Stromal cell of bone marrow (primary cell): ENCODE measurements at places on chromosomes 2 and 18.

- DNase-seq, result peak; percentile 29
These were observed 53.1 kb downstream of the FIGN start for GRCh38 chr2:163682695-163683094.

- no peak for DNase-seq
These were observed 129.9 kb upstream of the CHST9 start for GRCh38 chr18:27314996-27315395.

- DNase-seq, result no peak
These were observed 79.8 kb upstream of the NOSTRIN start for GRCh38 chr2:168722592-168722991.

- no peak for DNase-seq
These were observed 37.9 kb downstream of the FBLN7 start for GRCh38 chr2:112175958-112176573.

- no peak for DNase-seq
These were observed 32.4 kb upstream of the ACTR3 start for GRCh38 chr2:113857464-113857863.

GRCh38 chr2:234998404-234999211 lies 46.8 kb downstream of the SH3BP4 start:
- DNase-seq, result no peak

- DNase-seq, result no peak
These were observed 30.3 kb upstream of the SEC11C start for GRCh38 chr18:59109375-59109774.

DNA sequence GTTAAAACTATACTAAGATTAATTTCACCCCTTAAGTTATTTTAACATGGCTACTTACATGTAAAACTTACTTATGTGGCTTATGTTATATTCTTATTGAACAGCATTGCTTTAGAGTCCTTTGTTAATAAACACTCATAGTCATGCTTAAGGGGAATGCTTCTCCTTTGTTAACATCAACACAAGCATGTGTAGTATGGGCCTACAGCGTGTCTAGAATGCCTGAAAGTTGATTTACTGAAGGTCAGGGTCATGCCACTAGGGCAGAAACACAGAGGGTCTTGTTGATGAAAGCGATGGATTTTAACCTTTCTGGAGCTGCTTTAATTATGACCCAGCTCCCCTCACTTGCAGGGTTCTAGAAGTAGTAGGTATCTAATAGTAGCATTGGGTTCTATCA lies 159.8 kb upstream of the DLX2 start:
- DNase-seq, result no peak

DNA sequence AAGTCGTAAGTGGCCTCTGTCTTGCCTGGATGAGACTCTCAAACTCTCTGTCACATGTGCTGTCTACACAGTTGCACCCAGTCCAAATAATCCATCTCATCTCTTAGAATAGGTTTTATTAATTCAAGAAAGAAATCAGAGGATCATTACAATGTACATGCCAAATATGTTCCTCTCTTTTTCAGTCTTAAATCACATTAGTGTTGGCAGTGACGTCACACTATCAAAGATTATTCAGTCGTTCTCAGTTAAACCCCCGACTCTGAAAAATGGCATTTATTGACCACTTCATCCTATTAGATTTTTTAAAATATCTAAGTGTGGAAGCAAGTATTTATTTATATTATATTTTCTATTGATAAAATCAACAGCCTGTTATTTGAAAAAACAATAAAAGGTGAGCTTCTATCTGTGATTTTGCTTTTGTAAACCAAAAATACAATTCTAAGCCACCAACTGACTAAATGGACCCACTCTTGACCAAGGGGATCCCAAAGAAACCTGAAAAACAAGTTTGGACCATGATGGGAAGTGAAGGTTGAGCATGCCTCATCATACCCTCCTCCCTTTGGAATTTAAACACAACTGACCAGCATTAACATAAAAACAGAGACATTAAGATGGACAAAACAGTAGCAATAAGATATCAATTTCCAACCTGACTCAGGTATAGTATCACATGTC lies 1894.4 kb upstream of the LRRTM1 start:
- no peak for DNase-seq

GRCh38 chr2:79640001-79640400 lies 127.2 kb downstream of the CTNNA2 start:
- no peak for DNase-seq

GRCh38 chr2:69190743-69191404 lies 177.9 kb downstream of the ANTXR1 start:
- DNase-seq, result no peak

GRCh38 chr2:208033701-208034502 lies 8.6 kb upstream of the PLEKHM3 start:
- DNase-seq, result no peak

DNA sequence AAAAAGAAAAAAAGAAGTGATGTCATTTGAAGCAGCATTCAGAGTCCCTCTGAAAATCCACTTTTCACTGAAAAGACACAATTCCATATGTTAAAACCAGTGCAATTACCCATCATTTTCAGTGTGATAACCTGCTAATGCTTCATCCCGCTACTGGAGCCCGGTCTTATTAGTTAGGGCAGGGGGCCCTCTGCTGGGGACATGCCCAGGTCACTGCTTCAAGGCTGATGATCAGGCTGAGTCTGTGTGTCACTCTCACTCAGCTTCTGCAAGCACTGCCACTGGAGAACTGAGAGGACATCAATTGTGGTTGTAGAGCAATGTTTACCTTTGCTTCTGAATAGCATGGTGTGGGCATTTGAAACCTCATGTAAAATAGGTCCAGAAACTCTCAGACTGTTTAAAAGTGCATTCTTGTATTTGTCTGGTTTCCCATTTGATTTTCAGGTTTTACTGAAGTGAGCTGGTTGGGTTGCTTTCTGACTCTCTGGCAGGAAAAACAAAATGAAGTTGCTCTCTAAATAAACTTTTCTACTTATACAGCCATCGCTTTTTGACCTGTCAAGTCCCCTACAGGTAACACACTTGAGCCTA lies 49.2 kb upstream of the NXPH2 start:
- DNase-seq, result no peak

- peak; percentile 6 for DNase-seq
These were observed 68.0 kb downstream of the FAM124B start for GRCh38 chr2:224333726-224334482.

DNA sequence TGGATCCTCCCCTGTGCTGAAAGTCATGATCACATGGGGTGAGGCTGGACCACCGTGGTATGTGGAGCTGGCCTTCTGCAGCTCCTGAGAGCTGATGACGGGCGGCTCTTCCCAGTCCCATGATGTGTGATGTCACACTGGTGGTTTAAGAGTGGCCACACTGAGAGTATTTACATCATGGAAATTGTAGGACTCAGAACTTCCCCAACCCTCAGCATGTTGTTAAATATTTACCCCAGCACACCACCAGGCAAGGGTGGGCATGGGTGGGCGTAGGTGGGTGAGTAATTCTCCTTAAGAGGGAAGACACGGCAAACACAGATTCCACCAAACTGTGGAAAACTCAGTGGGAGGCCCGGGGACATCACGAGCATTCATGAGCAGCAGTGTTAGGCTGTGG lies 106.8 kb downstream of the ALPK2 start:
- no peak for DNase-seq

GRCh38 chr2:109316091-109316490 lies 187.1 kb downstream of the SH3RF3 start:
- DNase-seq, result no peak

DNA sequence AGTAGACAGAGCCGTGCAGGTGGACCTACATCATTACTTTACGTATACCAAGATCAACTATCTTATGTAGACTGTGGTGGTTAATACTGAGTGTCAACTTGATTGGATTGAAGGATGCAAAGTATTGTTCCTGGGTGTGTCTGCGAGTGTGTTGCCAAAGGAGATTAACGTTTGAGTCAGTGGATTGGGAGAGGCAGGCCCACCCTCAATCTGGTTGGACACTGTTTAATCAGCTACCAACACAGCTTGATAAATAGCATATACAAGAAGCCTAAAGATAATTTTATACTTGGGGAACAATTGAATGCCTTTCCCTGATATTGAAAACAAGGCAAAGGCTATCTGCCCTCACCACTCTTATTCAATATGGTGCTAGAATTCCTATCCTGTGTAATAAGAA lies 604.2 kb upstream of the ZEB2 start:
- DNase-seq, result no peak

GRCh38 chr2:234835738-234836137 lies 116.1 kb upstream of the SH3BP4 start:
- DNase-seq, result no peak

DNA sequence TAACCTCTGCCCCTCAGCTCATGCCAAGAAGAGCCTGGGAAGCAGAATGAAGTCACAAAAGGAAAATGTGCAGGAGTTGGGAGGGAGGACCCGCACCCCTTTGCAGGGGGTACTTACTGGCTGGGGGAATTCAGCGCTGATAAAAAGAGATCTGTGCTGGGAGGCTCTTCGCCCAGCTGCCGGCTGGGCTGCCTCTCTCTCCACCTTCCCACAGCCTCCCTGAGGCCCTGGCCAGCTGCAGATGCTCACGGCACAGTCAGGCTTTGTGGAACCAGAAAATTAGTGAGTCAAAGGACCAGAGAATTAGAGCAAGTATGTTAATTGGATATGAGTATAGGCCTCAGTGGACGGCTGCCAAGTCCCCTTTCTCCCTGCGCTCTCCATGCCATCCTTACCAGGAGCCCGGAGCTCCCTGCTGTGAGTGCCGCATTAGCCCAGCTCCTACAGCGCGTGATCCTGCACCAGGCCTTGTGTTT lies 181.7 kb upstream of the SH3BP4 start:
- DNase-seq, result no peak

DNA sequence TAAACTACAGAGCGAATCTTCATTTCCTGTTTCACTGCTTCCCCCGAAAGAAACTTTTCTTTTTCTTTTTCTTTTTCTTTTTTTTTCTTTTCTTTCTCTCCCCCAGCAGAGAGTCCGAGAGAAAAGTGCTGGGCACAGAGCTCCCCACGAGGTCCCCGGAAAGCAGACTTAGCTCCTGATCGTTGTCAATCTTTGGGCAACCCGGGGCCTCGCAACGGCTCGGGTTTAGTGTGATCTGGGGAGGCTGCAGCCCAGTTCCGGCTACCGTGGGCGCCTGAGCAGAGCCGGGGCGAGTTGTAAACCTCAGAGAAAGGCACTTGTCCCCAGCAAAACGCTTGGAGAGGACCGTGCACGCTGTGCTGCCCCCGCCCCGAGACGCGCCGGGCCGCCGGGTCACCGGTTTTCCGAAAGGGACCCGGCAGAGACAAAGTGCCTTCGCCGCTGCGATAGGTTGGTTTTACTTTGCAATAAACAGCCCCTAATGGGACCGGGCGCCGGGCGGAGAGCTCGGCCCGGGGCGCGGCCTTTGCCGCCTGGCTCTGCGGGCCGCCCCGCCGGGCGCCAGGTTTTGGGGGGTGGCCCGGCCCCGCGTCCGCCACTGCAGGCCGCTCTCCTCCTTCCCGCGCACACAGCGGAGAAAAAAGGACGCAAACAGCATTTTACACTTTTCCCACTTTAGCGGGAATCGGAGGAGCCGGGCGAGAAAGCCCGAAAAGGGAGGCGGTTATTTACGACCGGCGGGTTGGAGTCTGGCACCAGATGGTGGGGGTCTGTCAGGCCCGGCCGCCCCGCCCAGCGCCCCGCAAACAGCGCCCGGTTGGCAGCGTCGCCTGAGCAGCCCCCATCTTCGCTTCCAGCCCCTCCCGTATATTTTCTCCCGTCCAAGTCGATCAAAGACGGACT lies 136.0 kb downstream of the INSIG2 start:
- no peak for DNase-seq

DNA sequence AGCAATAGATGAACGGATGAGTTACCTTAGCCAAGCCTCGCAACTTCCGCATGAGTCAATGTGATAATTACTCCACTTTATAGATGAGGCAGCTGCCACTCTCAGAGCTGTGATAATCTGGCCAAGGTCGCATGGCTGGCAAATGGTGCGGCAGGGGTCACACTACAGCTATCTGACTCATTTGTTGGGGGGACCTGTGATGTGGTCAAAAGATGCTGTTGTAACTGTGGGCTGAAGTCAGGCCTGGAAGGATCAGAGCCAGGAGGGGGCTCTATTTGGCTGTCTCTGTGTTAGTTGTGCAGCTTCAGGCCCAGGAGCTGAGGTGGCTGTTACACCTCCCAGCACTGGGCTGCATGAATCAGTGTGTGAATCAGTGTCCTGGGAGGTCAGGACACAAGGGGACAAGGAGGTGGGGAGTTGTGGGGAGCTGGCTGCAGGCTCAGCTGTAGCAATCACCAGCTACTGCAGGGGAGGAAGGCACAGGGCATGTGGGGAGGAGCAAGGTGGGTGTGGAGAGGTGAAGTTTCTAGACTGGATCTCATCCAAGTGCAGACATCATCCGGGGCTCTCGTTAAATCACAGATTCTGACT lies 33.1 kb downstream of the NGEF start:
- DNase-seq, result peak; percentile 59

- no peak for DNase-seq
These were observed 100.2 kb downstream of the TNS1 start for GRCh38 chr2:217902379-217903141.

DNA sequence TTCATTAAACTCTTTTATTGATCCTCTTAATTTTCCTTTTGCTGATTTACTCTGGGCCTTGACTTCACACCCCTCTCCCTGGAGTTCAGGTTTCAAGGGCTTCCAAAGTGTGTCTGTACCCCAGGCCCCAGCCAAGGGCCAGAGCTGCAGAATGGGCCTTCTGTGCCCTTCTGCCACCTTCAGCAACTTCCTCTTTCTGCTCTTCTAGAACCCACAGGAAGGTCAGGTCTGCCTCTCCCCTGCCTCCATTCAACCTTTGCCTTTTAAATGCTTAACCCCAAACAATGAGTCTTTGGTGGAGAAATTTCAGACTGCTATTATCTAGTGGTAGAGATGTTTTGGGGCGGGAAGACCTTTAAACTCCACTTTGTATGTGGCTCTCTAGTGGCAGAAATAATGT lies 63.1 kb downstream of the TSN start:
- no peak for DNase-seq

DNA sequence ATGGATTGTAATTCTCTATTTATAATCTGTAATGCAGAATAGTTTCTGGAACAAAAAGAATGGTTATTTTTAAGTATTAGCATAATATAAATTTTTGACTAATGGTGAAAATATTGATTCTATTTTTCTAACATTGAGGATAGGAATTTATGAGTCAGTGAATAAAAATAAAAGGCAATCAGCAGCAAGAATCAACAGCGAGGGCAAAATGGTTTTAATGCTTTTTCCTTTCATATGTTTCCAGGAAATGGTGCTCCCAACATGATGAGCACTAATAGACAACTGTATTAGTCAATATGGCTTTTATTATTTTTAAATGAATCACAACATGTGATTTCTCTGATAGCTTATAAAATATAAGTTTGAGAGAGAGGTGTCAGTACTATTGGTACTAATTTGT lies 90.7 kb upstream of the TFPI start:
- peak; percentile 12 for DNase-seq

- DNase-seq, result no peak
These were observed 44.2 kb downstream of the ZEB2 start for GRCh38 chr2:144475569-144476275.

GRCh38 chr2:108579623-108580022 lies 45.4 kb downstream of the LIMS1 start:
- DNase-seq, result no peak
